ENCODE measurements at places on chromosomes 11 and 22.

DNA sequence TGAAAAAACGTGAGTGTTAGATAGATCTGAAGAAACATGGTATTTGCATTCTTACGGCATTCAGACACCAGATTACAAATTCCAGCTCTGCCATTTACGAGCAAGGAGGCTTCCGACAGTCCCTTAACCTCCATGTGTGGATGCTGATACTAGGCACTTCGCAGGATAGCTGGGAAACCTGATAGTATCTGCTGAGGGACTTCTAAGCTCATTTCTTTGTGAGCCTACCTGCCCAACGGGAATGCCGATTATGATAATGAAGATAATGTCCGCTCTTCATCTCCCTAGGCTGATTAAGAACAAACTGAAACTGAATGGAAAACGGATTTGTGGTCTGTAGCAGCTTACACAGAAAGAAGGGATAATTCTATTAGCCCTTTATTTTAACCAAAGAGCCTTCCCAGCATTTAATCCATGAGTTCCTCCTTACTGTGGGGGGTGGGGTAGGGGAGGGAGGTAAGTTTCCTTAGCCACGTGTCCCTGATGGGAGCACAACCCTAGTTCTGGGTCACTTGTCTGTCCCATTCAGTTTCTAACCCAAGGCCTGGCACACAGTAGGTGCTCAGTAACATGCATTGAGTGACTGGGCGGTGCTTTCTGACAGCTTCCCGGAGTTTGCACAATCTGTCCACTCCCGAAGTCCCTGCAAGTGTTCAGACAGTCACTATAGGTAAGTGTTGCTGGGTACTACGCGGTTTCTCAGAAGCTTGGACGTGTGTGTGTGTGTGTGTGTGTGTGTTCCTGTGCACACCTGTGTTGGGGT is 39.2 kb downstream of the CD6 start:
- no peak for DNase-seq

DNA sequence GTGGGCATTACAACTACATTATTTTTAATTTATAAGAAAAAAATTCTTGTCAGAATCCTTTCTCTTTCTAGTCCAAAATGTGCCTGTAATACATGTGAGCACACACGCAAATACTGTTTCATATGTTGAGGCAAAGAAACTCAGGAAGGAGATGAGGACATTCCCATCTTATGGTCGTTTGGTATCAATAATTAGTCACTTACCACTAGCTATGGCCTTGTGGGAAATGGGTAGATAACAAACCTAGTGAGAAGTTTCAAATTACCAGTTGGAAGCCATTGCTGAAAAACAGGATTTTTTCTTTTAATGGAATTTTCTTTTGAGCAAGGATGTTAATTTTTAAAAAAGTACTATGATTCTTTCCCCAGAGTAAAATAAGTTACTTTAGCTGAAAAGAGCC is 25.7 kb downstream of the AMOTL1 start:
- DNase-seq: no peak

GRCh38 chr22:35150183-35151107 is 84.5 kb downstream of the ISX start:
- DNase-seq: no peak

DNA sequence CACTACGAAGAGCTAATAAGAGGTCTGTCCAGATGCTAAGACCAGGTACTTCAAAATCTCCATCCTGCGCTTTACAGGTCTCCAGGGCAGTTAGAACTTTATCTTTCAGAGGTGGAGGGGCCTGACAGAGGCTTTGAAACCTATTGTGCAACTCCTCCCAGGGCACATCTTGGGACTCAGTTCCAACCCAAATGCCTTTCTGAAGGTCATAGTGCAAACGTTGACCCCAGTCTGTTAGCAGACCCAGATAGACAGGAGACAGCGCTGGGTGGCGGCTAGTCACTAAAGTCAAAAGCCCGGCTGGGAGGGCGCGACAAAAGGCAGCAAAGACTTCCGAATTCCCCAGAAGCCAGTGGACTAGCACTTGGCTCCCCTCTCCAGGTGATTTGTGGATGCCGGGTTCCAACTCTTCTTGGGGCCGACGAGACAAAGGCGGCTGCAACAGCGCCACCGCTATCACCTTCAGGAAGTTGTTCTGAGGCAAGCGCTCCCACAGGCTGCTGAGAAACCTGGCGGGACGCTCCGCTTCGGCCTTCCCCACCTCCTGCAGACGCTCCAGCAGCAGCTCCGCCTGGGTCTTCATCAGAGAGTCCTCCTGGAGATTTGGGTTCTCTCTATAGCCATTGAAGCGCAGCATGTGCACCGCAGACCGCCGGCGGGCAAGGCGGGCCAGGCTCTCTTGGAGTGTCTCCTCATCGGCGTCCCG is 728 bp downstream of the FANCF start:
- peak; percentile 25 for DNase-seq

DNA sequence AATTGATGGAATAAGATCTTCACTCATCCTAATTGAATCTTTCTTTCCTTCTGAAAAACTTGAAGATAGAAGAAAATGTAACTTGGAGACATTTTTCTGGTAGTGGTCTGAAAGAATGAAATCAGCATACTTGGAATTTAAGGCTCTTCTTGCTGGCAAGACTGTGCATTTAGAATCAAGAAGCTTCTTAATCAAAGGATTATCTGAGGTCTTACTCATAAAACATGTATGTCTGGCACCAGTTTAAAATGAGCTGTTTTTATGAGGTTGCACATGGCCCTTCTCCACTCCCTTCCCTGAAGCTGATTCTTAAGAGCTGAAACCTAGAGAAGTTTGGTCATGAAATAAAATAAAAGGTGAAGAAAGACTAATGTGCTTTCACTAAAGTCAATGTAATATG is 77.3 kb downstream of the ARHGEF12 start:
- no peak for DNase-seq

DNA sequence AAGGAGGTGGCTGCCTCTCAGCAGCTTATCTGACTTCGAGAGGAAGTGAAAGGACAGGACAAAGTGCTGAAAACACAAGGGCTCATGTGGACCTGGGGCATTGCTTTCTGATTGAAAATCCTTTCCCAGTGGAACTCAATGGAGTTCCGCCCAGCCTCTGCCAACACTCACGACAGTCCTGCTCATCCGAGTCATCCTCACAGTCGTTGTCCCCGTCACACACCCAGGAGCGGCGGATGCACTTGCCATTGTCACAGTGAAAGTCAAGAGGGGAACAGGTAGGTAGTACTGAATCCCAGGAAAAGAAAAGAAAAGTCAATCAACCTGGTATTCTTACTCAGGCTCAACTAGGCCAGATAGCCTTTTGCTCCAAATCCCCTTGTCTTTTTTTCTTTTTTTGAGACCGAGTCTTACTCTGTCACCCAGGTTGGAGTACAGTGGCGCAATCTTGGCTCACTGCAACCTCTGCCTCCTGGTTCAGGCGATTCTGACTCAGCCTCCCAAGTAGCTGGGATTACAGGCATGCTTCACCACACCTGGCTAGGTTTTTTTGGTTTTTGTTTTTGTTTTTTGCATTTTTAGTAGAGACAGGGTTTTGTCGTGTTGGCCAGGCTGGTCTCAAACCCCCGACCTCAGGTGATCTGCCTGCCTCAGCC is 18.1 kb downstream of the LRP4 start:
- no peak for DNase-seq

DNA sequence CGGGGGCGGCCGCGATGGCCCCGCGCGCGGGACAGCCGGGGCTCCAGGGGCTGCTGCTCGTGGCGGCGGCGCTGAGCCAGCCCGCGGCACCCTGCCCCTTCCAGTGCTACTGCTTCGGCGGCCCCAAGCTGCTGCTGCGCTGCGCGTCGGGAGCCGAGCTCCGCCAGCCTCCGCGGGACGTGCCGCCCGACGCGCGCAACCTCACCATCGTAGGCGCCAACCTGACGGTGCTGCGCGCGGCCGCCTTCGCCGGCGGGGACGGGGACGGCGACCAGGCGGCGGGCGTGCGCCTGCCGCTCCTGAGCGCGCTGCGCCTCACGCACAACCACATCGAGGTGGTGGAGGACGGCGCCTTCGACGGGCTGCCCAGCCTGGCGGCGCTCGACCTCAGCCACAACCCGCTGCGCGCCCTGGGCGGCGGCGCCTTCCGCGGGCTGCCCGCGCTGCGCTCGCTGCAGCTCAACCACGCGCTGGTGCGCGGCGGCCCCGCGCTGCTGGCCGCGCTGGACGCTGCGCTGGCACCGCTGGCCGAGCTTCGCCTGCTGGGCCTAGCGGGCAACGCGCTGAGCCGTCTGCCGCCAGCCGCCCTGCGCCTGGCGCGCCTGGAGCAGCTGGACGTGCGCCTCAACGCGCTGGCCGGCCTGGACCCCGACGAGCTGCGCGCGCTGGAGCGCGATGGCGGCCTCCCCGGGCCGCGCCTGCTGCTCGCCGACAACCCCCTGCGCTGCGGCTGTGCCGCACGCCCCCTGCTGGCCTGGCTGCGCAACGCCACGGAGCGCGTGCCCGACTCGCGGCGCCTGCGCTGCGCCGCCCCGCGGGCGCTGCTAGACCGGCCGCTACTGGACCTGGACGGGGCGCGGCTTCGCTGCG is 697 bp downstream of the TPBGL start:
- peak; percentile 81 for DNase-seq

- DNase-seq: no peak
Observed at GRCh38 chr11:99614352-99614751, 593.6 kb downstream of the CNTN5 start.

DNA sequence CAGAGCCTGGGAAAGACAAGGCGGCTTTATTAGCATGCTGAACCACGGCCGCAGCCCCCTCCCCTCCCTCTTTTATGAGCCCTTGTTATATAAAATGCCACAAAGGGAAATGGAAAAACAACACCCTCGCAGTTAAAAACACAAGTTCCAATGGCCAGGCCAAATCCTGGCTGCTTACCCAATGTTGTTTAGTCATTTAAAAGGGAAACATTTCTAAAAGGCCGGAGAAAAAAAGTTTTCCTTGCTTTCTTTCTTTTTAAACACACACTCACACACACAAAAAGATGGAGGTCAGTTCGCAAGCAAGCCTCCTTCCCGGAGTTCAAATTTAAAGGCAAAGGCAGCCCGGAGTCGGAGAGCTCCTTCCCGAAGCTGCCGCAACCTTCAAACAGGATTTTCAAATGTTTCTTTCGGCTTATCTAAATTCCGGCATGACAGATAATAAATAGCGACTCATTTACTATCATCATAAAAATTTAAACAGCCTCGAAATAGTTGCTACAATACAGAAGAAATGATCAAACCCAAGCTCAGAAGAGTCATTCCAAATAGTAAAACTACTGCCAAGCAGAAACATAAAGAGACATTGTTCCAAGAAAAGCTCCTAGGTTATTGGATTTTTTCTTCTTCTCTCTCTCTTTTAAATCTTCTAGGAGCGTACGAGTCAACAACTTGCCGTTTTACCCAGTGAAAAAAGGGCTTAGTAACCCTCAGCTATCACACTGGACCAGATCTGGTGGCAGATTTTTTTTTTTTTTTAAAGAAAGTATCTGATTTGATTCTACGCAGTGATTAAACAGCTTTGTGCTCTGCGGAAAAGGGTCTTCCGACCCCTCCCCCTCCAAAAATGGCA is 3.5 kb downstream of the PHF21B start:
- no peak for DNase-seq

- no peak for DNase-seq
Observed at GRCh38 chr11:117107701-117108590, 9.7 kb upstream of the SIK3 start.

DNA sequence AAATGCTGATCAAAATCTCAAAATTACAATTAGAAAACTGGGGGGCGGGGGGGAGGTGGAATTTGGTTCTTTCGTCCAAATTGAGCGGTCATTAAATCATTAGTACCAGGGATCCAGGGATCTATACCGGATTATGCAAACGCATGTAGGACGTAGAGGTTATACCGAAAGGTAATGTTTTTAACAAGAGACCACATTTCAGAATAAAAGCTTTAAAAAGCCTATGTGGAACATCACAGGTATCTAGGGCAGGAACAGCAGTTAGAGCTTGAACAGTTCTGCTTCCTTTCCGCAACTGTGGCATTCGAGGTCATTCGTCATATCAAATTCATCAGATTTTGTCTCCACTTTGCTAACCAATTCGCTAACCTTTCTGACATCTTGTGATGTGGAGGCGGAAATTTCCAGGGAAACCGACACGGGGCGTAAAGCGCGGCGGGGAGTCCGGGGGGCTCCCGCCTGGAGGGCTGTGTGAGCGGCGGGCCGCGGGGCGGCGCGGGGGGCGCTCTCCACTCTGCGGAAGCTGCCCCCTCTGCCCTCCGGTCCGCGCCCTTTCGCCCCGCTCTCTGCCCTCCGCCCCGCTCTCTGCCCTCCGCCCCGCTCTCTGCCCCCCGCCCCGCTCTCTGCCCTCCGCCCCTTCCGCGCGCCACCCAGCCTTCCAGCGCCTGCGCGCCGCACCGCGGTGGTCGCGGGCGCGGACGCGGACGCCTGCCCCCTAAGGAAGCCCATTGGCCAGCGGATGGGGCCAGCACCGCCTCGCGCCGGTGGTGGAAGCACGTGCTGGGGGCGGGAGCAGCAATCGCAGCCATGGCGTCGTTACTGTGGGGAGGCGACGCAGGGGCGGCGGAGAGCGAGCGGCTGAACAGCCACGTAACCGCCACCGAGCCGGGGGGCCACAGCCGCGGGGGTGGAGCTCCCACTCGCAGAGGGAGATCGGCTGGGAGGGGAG is at the start of gene DDX25:
Gene DDX25, plus strand, starts transcription at position 798 of the 949 bp plus-strand sequence. Its CDS starts 10 bp downstream, at position 808.
- DNase-seq: no peak

GRCh38 chr11:1935156-1936071 is 11.7 kb upstream of the MRPL23 start:
- DNase-seq: no peak

- no peak for DNase-seq
Observed at GRCh38 chr11:68685656-68686380, 1.5 kb downstream of the GAL start.

DNA sequence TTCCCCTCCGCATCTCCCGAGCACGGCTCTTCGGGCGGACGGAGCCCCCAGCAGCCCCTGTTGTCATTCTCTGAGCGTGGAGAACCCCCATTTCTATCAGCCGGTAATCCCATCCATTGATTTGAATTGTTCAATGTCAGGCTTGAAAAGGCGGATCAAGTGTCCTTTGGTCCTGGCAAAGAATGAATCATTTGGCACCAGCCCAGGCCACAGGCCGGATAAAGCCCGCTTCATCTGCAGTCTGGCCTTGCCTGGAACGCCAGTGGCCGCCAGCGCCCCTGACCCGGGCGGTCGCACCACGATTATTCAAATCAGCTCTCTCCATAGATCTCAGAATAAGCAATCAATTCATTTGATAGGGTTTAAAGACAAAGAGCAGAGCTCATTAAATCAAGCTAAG is 188.9 kb downstream of the BRD1 start:
- DNase-seq: no peak

DNA sequence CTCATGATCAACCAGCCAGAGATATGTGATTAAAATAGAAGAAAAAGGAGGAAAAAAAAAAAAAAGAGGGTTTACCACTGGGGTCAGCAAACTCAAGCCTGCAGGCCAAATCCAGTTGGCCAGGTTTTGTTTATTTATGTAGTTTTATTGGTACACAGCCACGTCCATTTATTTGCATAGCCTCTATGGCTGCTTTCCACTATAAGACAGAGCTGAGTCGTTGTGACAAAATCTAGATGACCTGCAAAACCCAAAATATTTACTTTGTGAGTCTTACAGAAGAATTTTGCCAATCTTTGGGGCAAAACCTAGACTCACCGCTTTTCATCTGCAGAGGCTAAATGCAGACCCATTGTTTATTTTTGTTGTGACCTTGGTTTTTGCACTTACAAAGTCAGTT is 87.1 kb downstream of the TENM4 start:
- no peak for DNase-seq

All from GM18507 (cell line).